NCI-H1436 treated with DMSO at 0.1 percent for 48 hours (cell line): ENCODE measurements at places on chromosomes 16 and 17.
A peak's percentile ranks its signal among the peaks of the same experiment; 100 is the strongest.

- no peak for DNase-seq
Measured at GRCh38 chr17:6508519-6509030, 47.8 kb downstream of the PITPNM3 start.

DNA sequence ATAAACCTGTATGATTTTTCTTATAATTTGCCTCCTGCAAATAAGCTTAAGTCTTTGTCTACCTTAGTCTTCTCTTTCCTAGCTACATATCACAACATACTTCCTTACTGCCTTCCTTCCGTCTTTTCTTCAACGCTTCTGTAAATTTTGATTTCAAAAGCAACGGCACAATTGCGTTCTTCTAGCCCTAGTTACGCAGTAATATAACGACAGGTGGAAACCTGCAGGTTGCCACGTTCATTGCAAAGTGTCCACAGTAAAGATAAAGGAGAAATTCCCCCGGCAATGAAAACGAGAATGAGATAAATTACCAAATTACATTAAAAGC is 546 bp upstream of the PSMD7 start:
- DNase-seq, result no peak

DNA sequence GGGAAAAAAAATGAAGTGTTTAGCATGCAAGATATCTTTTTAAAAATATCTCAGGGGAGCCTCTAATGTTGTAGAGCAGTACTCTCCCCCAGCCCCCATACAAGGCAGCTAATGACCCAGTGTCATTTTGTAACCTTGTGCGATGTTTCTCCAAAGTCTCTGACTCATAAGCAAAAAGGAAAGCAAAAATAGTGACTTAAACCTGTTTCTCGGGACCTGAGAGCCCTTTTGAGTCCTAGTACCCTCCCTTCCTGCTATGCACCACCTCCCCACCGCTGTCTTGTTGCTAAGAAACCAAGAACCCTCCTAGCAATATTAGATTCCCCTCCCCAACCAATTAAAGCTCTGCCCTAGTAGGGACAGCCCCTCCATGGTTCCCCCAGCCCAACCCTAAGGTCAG is 2.8 kb downstream of the MYCBPAP start:
- DNase-seq, result no peak

DNA sequence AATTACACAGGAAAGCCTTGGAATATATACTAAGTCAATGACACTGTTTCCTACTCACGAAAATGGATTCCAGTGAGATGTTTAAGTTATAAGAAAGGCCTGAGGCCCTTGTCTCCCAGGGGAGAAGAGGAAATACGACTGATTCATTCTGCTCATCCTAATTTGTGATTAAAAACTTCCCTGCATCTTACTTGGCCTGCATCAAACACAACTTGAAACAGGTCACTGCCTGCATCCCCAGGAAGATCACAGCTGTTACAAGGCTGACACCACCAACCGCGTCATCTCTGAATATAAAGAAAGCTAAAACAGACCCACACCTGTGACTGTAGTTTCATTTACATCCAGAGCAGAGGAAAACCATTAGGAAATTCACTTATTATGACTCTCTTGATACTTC is 121.9 kb downstream of the DNAH3 start:
- DNase-seq, result no peak

GRCh38 chr16:16175296-16175695 is 48.0 kb downstream of the ABCC6 start:
- DNase-seq, result no peak

DNA sequence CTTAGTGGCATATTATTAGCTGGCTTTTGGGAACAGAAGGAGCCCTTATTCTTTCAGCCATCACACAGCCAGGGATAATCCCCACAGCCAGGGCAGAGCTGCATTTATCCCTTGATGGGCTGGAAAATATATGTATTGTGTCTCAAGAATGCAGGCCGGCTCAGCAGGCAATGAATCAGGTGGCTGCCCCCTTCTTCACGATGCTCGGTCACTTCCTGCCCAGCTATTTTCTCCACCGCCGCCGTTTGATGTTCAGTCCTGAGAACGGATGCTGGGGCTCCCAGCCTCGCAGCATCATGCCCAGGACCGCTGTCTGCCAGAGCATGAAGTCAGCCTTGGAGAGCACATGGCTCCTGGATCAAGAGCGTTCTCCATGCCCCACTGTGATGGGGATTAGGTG is 4.3 kb upstream of the MYH3 start:
- no peak for DNase-seq

DNA sequence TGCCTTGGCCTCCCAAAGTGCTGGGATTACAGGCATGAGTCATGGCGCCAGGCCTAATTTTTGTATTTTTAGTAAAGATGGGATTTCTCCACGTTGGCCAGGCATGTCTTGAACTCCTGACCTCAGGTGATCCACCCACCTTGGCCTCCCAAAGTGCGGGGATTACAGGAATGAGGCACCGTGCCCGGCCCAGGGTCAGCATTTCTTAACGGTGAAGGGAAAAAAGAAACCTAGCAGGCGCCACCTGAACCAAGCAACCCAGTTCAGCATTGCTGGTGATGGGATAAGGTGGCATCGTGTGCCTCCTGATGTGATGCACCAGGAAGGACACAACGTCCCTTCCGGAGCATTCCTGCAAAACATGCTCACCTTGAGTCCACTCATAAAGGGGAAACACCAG is 2.2 kb upstream of the CLCN7 start:
- DNase-seq, result no peak

DNA sequence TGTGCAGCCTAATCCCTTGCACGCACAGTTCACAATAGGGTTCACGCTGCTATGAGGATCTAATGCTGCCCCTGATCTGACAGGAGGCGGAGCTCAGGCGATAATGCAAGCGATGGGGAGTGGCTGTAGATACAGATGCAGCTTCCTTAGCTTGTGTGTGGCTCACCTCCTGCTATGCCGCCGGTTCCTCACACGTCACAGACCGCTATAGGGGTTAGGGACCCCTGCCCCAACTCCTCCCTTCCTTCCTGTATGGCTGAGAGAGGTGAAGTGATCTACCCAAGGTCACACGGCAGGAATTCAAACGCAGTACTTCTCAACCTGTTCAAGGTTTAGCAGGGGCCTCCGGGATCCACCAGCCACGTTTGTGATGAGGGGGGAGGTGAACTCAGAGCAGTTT is 13.4 kb upstream of the PLLP start:
- DNase-seq, result no peak

DNA sequence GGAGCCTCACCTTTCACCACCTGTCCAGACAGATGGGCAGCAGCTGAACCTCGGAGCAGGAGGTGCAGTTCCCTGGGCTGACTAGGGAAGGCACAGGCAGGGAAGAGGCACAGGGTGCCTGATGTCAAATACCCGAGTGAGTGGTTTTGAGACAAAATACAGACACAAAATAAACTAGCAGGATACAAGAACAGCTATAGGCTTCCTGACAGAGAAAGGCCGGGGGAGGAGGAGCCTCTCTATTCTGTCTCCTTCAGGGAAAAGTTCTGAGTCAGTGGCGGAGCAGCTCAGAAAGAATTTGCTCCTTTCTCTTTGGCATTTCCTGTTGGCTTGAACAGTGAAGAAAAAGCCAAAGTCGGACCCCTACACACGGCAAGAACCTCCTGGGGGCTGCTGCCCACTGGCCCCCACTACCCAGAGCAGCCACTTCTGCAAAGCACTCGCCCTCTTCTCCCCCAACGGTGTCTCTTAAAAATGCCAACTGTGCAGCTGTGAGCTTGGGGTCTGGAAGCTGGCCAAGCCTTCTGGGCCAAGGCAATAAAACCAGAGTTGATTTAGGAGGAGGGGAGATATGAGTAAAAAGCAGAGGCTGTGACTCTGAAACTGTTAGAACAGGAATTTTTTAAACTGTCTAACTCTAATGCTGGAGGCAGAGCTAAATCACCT is 14.4 kb upstream of the FAAP100 start:
- no peak for DNase-seq

DNA sequence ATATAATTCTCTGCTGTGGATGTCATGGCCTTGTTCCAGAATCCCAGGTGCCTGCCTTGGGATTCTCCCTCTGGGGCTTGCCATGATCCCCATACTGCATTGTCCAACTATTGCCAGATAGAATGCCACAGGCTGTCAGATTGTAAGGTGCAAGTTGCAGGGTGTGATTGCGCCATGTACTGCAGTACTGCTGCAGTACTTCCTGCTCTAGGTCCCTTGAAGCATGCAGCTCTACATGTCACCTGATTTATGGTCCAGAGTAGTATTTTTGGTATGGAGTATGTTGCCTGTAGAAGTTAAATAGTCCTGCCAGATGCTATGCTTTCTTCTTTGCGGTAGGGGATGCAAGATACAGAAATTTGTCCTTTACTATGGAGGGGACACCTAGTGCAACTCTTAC is 7.0 kb upstream of the SLFN5 start:
- DNase-seq, result no peak

GRCh38 chr17:64055183-64056142 is 35.0 kb upstream of the ICAM2 start:
- no peak for DNase-seq

DNA sequence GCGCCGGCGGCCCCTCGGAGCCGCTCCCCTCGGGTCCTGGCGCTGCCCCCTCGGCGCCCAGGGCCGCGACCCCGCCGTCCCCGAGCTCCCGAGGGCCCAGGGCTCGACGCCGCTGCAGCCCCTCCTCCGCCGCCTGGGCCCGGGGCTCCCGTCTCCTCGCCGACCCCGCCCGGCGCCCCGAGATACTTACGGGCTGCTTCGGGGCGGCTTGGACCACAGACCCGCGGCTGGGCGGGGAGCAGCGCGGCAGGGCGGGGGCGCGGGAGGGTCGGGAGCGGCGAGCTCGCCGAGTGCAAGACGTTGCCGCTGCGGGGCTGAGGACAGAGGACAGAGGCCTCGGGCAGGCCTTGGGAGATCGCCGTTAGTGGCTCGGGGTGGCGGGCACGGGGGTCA is 290 bp downstream of the TOB1 start:
- no peak for DNase-seq

- DNase-seq, result no peak
Measured at GRCh38 chr17:8071496-8071895, 16.0 kb downstream of the ALOX12B start.

- DNase-seq, result no peak
Measured at GRCh38 chr16:84519855-84520254, 15.4 kb upstream of the MEAK7 start.

GRCh38 chr17:31788956-31789355 is 70.1 kb downstream of the COPRS start:
- no peak for DNase-seq

- DNase-seq, result no peak
Measured at GRCh38 chr17:13395346-13395745, 206.4 kb downstream of the HS3ST3A1 start.

DNA sequence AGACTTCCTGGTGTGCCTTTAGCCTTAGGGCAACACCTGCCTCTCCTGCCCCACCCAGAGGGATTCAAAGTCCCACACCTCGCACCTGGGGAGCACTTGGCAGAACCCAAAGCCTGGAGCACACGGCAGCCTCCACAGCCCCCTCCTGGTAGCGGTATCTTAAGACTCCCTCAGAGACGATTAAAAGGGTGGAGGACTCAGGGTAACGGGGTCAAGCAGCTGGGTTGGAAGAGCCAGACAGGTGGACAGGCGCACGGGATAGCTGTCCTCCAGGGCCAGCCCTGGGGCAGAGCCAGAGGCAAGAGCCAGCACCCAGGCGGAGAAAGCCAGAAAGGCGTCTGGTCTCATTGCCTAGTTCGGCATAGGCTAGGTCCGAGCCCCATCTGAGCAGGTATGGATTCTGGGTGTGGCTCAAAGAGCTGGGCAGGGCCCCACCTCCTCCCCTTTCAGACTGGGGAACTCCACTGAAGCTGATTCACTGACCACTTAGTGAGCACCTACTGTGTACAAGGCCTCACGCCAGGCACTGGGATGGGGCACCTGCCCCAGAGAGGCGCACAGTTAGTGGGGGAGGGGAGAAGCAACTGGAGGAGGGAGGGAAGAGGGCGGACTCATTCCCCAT is 55.0 kb upstream of the MEAK7 start:
- peak; percentile 46 for DNase-seq

GRCh38 chr17:72795941-72796340 is 296.5 kb downstream of the SLC39A11 start:
- DNase-seq, result no peak

DNA sequence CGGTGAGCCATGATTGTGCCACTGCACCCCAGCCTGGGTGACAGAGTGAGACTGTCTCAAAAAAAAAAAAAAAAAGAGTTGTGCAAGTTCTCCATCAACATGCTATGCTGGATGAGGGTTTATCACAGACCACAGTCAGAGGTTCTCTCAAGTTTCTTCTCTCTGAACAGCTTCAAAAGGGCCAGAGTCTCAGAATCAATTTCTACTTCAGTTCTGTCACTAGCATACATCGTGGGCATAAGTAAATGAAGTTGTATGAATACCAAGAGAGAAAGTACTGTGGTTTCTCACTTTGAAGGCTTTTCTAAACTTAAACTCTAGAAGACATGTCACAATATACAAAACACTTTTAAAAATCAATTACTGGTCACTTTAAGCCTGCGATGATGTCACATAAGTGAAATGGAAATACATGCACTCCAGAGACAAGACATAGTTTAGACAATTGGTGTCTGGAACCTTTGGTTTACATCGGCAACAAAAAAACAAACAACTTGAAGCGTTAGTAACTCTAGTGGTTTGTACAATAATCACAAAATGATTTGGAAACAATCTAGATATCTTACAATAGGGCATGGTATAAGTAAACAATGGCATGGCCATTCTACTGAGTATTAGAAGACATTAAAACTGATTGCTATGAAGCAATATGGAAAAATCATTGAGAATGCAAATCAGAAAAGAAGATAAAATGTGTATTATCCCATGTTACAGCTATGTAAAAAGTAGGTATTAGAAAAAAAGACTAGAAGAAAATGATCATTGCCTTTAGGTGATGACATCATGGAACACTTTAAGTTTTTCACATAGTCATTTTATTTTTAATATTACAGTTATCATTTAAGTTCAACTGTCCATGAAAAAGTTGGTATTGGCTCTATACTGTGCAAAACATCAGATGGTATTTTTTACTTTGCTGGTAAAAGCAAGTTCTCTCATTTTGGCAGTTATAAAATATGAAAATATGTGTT is 232.3 kb downstream of the ZFHX3 start:
- DNase-seq, result no peak

- no peak for DNase-seq
Measured at GRCh38 chr17:74759243-74759801, 10.9 kb downstream of the NHERF1 start.

DNA sequence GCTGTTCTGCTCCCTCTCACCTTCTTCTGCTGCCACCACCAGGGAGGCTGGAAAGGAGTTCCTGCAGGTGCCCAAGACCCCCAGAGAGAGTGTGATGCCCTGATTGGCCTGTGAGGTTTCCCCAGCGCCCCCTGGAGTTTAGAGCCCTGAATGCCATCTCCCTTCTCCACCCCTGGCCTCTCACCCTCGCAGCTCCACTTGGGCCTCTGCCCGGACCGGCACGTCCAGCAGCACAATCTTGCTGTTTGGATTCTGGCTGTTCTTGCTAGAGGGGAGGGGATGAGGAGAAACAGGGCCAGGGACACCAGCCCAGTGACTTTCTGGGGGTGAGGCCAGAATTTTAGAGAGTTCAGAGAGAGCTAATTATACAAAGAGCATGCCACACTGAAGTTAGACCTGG is 12.5 kb upstream of the FAM171A2 start:
- no peak for DNase-seq

- no peak for DNase-seq
Measured at GRCh38 chr16:59719121-59719520, 985.0 kb upstream of the GOT2 start.

- DNase-seq, result no peak
Measured at GRCh38 chr17:55363033-55363432, 58.6 kb downstream of the MMD start.
